ENCODE measurements at places on chromosomes 13 and 19.

DNA sequence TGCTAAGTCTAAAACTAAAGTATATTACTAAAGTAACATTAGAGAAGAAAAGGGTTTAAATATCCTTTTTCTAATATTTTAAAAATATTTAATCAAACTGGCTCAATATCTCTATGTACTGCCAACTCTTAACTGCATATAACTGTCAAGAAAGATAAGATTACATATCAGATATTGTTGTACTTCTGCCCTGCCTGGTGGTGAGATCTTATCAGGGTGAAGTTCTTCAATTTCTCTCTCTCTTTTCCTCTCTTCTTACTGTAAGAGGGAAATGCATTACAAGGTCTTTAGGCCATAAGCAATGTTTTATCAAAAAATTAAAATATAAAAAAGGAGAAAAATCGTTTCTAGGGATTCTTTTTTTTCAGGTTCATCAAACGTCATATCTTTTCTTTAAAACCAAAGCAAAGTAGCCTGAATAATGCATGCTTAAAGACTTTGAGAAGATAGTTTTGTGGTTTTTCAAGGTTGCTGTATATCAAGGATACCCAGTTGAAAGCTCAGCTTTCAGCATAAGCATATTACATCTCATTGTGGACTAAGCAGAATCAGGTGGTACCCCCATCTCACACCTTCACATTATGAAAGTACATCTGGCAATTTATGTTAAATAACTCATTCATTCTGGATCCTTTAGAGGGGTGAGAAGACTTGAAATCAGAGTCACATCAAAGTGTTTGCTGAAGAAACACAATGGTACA, 1625.7 kb upstream of the SLC10A2 start:
- DNase-seq = no peak

DNA sequence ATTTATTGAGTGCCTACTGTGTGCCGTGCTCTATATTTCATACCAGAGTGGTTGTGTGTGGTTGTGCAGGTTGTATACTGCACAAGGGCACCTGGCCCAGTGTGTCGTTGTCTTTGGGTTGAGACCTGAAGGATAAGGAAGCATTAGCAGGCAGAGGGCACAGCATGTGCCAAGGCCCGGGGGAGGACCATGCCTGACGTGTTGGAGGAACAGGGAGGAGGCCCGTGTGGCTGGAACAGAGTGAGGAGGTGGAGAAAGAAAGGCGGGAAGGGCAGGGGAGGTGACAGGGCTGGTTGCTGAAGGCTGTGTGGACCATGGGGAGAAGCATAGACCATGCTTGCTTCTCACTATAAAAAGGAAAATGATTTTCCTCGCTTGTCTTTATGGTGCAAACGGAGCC, 26.8 kb downstream of the CELF5 start:
- no peak for DNase-seq

- DNase-seq = no peak
These were observed 153.9 kb downstream of the TEX29 start for GRCh38 chr13:111474136-111475002.

DNA sequence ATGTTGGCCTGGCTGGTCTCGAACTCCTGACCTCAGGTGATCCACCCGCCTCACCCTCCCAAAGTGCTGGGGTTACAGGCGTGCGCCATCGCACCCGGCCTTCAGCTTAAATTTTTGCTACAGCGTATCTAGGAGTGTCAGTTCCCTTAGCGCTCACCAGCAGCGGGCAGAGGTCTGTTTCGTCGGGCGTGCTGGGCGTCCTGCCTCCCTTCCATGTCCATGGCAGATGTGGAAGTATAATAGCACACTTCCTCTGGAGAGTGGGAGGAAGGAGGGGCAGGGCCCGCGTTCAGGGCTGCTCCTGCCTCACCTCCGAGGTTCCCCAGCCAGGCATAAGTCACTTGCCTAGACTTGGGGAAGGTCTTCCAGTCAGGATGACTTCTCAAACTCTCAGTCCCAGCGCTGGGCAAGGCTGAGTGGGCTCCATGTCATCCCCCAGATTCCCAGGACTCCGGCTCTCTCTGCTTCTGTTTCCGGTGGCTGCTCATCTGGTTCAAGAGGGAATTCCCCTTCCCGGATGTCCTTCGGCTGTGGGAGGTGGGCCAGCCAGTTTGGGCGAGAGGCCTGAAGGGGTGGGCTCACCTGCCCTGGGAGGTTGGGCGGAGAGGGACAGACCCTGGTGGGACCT, 9.5 kb downstream of the IL4I1 start:
- no peak for DNase-seq

DNA sequence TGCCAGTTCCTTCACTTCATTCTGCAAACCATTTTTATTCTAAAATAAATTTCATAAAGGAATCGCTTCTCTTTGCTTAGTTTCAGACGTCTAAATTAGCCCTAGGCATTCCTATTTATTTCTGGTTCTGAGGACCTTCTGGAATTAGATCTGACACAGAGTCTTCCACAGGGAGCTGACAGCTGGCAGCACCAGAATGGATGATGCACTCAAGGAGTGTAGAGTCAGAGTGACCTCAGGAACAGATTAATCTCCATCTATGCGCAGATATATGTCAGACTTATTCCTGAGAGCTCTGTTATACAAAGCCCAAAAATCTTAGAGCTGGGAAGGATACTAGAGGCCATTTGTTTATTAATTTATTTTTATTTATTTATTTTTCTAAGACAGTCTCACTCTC, 450.8 kb downstream of the HS6ST3 start:
- no peak for DNase-seq

- no peak for DNase-seq
These were observed 106.5 kb downstream of the TEX26 start for GRCh38 chr13:31038834-31039552.

GRCh38 chr13:66842766-66843165, 387.4 kb downstream of the PCDH9 start:
- no peak for DNase-seq

DNA sequence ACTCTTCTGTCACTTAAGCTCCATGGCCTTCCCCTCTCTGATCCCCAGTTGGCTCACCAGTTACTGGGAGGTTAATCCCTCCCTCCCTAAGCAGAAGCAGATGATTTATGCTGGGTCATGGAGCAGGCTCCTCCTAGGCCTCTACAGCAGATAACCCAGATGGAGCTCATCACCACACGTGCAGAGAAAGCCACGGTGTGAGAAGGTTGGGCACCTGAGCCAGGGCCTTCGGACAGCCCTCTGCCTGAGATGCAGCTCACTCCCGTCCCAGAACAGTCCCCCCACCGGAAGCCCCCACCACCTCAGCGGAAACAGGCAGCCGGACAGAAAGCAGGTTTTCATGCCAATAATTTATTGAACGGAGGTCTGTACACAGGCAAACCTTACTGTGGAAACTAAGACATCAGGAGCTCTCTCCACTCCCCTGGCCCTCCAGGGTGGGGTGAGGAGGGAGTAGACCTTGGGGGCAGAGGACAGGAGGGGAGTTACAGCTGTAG, 9.8 kb downstream of the ZNF526 start:
- DNase-seq = no peak

- no peak for DNase-seq
These were observed 70.8 kb downstream of the LNX2 start for GRCh38 chr13:27549406-27549981.

- DNase-seq = no peak
These were observed 20.4 kb downstream of the UBL3 start for GRCh38 chr13:29830000-29830399.

DNA sequence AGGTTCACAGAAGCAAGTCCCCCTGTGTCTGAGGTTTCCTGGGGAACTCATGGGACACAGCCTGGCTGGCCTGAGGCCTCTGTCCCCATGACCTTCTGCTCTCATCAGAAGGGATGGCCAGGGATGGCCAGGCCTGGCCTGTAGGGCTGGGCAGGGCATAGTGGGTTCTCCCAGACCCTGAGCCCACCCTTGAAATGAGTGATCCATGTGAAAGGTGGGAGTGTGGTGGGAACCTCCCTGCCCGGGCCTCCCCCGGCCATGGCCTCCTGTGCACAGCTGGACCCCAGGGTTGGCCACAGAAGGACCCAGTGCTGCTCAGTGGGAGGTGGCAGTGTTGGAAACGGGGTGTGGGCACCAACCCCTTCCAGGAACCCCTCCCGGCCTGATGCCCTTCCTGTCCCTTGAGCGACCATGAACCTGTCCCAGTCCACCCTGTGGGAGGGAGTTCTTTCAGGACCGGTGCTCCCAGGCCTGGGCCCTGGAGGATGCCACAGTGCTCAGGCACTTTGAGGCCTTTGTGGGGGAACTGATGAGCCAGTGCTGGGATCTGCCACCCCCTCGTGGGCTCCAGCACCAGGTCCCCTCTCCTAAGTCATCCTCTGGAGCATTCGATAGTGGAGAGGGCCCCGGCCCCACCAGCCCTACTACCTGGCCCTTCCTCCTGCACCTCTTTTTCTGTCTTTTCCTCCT, 15.5 kb upstream of the ZNF14 start:
- DNase-seq = no peak

- DNase-seq = no peak
These were observed 7.5 kb upstream of the OR10H5 start for GRCh38 chr19:15779756-15780476.

GRCh38 chr19:18366021-18366435, 19.9 kb upstream of the GDF15 start:
- no peak for DNase-seq

DNA sequence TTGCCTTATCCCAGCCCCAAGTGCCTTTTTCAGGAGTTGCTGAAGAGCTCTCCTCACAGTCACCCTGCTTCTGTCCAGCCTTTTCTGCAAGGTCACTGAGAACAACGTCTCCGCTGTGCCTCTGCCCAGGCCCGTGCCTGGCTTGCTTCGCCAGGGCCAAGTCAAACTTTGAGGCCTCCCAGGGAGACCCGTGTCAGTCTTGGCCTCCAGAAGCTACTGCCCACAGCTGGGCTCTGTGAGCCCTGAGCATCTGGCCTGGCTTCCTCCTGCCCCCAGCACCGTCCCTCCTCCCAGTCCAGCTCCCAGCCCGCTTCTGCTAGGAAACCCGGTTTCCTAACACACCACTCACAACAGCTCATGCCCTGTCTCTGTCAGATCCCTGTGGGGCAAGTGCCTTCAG, 165.9 kb downstream of the TEX29 start:
- no peak for DNase-seq
